Heart right ventricle (tissue), 16 donors: ENCODE measurements at places on chromosomes 12 and 14. TPM values are rescaled to one million over a fixed set of nuclear protein-coding genes. Genes with fewer than 3 reads are reported as not detected.

- H3K4me1 ChIP-seq, result no peaks in the 10 kb centered on the region
- H3K36me3 ChIP-seq, result no peaks in the 10 kb centered on the region
- no peak overlapping the region for H3K4me3 ChIP-seq
- no peaks in the 10 kb centered on the region for H3K27me3 ChIP-seq
Measured at GRCh38 chr12:68080577-68080976, 79.0 kb downstream of the IFNG start.

GRCh38 chr14:92993302-92993701 is 70.4 kb downstream of the CHGA start:
- H3K4me1 ChIP-seq, result peaks cover 7% of the 10 kb centered on the region
- peak overlapping the region; percentile 86 for H3K27ac ChIP-seq
- H3K4me3 ChIP-seq, result no peak overlapping the region
- no peaks in the 10 kb centered on the region for H3K27me3 ChIP-seq
- DNase-seq, result peak; percentile 57

DNA sequence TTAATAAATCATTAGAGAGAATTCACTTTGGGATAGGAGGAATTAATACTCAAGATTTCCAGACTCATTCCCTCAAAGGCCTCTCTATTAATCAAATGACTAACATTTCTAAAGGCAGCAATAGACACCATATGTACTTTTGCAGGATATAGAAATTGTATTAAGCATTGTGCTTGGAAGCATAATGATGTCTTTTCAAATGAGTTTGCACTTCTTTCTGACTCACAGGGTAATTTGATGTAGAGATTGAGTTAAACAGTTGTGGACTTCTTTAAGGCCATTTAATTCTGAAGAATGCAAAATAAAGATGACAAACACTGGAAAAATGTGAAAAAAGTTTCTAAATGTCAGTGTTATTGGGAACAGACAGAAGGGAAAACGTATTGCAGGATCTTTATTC is 63.4 kb upstream of the CSRP2 start:
- no peak overlapping the region for H3K4me3 ChIP-seq
- H3K36me3 ChIP-seq, result no peaks in the 10 kb centered on the region
- no peaks in the 10 kb centered on the region for H3K27me3 ChIP-seq
- H3K27ac ChIP-seq, result no peak overlapping the region

DNA sequence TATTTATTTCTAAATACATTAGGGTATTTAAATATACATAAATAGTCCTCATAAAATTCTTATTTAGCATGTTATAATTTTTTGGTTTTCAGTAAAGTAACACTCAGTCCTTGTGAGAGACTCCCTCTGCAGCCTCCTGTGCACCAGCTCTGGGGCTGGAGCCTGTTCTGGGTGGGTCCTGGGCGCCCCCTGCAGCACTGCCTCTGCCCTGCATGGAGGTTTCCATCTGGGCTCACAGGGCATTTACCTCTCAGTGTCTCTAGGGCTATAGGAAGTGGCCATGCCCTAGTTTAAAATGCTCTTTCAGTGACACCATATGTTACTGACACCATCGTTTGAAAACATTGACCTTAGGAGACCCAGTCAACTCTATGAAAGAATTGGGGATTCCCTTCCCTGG is 1155.2 kb downstream of the TMEM121 start:
- no peak for DNase-seq
- H3K4me3 ChIP-seq, result no peak overlapping the region
- H3K27me3 ChIP-seq, result peaks cover 3% of the 10 kb centered on the region
- no peak overlapping the region for H3K27ac ChIP-seq
- H3K36me3 ChIP-seq, result no peaks in the 10 kb centered on the region

DNA sequence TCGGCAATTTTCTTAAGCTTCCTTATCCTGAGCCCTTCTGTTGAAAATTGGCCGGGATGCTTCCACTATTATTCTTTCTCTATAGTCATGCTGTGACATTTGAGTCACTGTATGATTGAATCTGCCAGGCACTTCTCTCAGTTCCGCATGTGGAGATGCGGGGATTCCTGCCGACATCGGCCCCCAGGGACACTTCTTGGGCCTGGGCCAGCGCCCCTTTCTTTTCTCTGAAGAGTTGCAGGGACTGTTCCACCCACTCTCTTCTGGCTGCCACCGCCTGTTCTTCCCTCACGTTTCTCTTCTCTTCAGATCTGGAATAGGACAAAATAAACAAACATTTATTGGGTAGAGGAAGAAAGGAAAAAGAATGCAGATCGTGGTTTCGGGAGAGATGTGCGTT is 310.1 kb downstream of the ETNK1 start:
- no peaks in the 10 kb centered on the region for H3K4me1 ChIP-seq
- peak; percentile 49 for DNase-seq
- no peaks in the 10 kb centered on the region for H3K27me3 ChIP-seq
- H3K27ac ChIP-seq, result no peak overlapping the region
- no peak overlapping the region for H3K4me3 ChIP-seq
- H3K36me3 ChIP-seq, result no peaks in the 10 kb centered on the region

DNA sequence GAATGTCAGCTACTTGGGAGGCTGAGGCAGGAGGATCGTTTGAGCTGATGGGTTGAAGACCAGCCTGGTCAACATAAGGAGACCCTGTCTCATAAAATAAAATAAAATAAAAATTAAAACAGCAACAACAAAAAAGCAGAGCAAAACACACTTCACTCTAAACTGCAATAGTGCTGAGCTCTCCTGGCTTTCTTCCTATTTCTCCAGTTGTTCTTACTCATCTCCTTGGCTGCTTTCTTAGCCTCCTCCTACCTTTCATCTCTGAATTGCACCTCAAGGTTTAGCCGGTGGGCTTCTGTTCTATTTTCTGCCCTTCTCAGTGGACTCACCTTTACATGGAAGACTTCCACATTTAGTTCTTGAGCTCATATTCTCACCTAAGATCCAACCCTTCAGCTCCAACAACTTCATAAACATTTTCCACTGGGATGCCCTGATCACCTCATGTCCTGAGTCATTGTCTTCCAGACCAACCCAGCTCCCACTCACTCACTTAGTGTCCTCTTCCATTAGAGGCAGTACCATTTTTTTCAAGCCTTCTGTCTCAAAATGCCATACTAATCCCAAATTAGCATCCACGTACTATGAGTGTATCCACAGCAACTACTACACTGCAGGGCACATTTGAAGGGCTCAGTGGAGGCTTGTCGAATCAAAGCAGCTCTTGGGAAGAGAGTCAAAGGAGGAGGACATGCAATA is 41.2 kb upstream of the TMED10 start:
- H3K27ac ChIP-seq, result no peak overlapping the region
- no peak for DNase-seq
- no peaks in the 10 kb centered on the region for H3K27me3 ChIP-seq
- no peaks in the 10 kb centered on the region for H3K36me3 ChIP-seq

DNA sequence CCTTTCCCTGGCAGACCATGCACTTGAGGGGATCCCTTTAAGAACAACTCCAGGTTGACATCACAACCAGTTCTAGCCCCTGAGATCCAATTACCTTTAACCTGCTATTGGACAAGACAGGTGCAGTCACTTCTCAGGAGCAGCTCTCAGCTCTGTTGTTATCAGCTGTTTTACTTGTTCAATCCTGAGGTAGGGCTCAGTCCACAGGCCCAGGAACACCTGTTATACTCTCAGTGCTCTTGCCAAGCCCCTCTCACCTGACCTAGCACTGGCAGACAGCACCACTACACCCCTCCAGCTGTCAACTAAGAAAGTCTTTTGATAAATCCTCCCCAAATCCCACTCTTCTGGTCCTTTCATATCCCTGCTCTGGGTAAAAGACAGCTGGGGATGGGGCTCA is 163.9 kb upstream of the TMTC2 start:
- H3K27ac ChIP-seq, result no peak overlapping the region
- no peak for DNase-seq
- H3K36me3 ChIP-seq, result no peaks in the 10 kb centered on the region
- H3K4me1 ChIP-seq, result no peaks in the 10 kb centered on the region

DNA sequence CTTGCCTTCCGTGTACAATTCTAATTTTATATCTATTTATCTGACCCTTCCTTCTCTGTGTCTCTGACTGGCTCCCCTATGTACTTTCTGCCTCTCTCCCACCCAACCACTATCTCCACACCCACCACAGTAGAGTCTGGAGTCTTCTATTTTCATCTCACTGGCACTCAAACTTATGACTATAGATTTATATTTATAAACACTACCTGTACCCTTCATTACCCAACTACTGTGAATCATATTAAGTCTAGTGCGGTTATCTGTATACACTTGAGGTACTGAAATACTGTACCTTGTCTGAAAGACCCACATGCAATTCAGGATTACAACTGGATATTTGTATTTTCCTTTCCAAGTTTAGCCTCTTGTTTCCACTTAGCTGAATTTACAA is 36.1 kb downstream of the ATP2B1 start:
- no peaks in the 10 kb centered on the region for H3K4me1 ChIP-seq
- H3K27ac ChIP-seq, result no peak overlapping the region
- H3K27me3 ChIP-seq, result no peaks in the 10 kb centered on the region
- no peaks in the 10 kb centered on the region for H3K36me3 ChIP-seq
- no peak for DNase-seq

DNA sequence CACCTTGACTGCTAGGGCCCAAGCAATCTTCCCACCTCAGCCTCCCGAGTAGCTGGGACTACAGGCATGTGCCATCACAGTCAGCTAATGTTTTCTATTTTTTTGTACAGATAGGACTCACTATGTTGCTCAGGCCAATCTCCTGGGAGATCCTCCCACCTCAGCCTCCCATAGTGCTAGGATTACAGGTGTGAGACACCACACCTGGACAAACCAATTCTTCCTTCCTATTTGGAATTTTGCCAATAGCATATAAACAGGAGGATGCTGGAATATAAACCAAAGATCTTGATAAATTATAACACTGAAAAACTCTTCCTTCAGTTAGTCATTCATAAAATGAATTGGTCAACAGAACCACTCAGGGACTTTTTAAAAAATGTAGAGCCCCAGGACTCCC is 8.4 kb downstream of the ACIN1 start:
- H3K4me1 ChIP-seq, result no peaks in the 10 kb centered on the region
- H3K4me3 ChIP-seq, result no peak overlapping the region
- no peaks in the 10 kb centered on the region for H3K27me3 ChIP-seq
- peaks cover 100% of the 10 kb centered on the region for H3K36me3 ChIP-seq
- H3K27ac ChIP-seq, result no peak overlapping the region

GRCh38 chr14:79543967-79544697 is 667.2 kb downstream of the DIO2 start:
- no peak overlapping the region for H3K4me3 ChIP-seq
- no peak overlapping the region for H3K27ac ChIP-seq
- H3K4me1 ChIP-seq, result no peaks in the 10 kb centered on the region
- H3K36me3 ChIP-seq, result no peaks in the 10 kb centered on the region
- no peaks in the 10 kb centered on the region for H3K27me3 ChIP-seq
- DNase-seq, result no peak

GRCh38 chr12:28269851-28270250 is 79.6 kb downstream of the CCDC91 start:
- no peaks in the 10 kb centered on the region for H3K27me3 ChIP-seq
- H3K27ac ChIP-seq, result no peak overlapping the region
- peaks cover 8% of the 10 kb centered on the region for H3K36me3 ChIP-seq
- H3K4me3 ChIP-seq, result no peak overlapping the region
- H3K4me1 ChIP-seq, result no peaks in the 10 kb centered on the region

DNA sequence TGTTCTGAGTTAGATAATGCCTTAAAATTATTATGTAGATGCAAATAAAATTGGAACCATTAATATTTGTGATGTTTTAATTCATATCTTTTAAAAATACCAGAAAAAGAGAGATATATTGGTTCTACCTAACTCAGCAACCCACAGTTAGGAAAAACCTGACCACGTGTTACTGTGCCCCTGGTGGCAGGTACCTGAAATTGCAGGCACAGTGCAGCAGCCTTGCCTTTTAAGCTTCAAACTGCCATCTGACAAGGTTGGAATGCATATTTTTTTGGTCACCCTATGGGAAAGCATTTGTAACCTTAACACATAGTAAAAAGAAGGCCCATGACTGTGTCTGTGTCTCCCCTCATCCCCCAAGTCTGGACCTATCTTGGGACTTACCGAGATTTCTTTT is 109.4 kb upstream of the NOS1 start:
- H3K4me1 ChIP-seq, result no peaks in the 10 kb centered on the region
- H3K27ac ChIP-seq, result no peak overlapping the region
- H3K36me3 ChIP-seq, result no peaks in the 10 kb centered on the region
- peaks cover 8% of the 10 kb centered on the region for H3K27me3 ChIP-seq

DNA sequence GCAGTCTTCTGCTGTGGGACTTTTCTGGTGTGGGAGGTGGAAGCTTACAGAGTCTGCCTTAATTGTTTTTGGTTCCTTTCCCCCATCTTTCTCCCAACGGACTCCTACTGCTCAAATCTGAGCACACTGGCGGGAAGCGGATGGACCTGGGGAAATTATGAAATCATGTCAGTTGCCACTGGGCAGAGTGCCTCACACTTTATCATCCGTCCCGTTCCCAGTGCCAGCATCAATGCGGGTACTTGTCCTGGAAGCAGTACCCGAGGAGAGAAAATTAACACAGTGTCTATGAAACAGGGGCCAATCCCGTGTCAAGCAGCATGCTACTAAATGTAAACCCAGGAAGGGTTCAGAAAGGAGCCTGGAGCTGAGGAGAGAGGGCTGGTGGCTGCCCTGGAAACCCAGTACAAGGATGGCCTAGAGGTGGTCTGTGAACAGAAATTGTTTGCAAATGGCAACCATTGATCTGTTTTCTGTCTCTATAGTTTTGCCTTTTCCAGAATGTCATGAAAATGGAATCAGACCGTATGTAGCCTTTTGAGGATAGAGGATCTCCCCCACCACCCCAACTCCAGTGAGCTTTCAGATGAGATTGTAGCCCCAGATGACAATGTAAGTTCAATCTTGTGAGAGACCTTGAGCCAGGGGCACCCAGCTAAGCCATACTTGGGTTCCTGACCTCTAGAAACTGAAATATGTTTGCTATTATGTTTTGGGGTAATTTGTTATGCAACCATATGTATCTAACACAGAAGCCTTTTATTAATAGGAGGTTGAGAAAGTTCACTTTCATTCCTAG is 908 bp upstream of the CDKL1 start:
- no peaks in the 10 kb centered on the region for H3K27me3 ChIP-seq
- H3K27ac ChIP-seq, result peak overlapping the region; percentile 75
- H3K4me3 ChIP-seq, result peak overlapping the region; percentile 78
- no peaks in the 10 kb centered on the region for H3K36me3 ChIP-seq
- H3K4me1 ChIP-seq, result no peaks in the 10 kb centered on the region

- H3K4me1 ChIP-seq, result no peaks in the 10 kb centered on the region
- H3K27me3 ChIP-seq, result no peaks in the 10 kb centered on the region
- no peak overlapping the region for H3K27ac ChIP-seq
- H3K36me3 ChIP-seq, result no peaks in the 10 kb centered on the region
Measured at GRCh38 chr12:107101651-107102050, 8.3 kb upstream of the CRY1 start.

GRCh38 chr12:121114019-121114639 is 18.5 kb upstream of the P2RX7 start:
- H3K27ac ChIP-seq, result no peak overlapping the region
- H3K4me3 ChIP-seq, result no peak overlapping the region
- H3K27me3 ChIP-seq, result no peaks in the 10 kb centered on the region

- no peaks in the 10 kb centered on the region for H3K36me3 ChIP-seq
- no peaks in the 10 kb centered on the region for H3K27me3 ChIP-seq
- peak overlapping the region; percentile 89 for H3K27ac ChIP-seq
- H3K4me1 ChIP-seq, result peaks cover 10% of the 10 kb centered on the region
- H3K4me3 ChIP-seq, result peak overlapping the region; percentile 69
Measured at GRCh38 chr14:50560931-50561285, 963 bp downstream of the ATL1 start.

The RNASE4 gene
- 13.6 TPM for total RNA-seq

The PLEKHA5 gene
- 68.9 TPM for total RNA-seq

The AICDA gene
- not detected for total RNA-seq

The CCT2 gene
- total RNA-seq, result 95.8 TPM

The ACADS gene
- 76.8 TPM for total RNA-seq

The TAS2R9 gene
- not detected for total RNA-seq

The TRIM9 gene
- 1.2 TPM for total RNA-seq

The BATF gene
- 3.3 TPM for total RNA-seq

The NPFF gene
- total RNA-seq, result not detected

The PLEK2 gene
- not detected for total RNA-seq
